ENCODE measurements at places on chromosomes 5 and 9.
A peak's percentile ranks its signal among the peaks of the same experiment; 100 is the strongest.

DNA sequence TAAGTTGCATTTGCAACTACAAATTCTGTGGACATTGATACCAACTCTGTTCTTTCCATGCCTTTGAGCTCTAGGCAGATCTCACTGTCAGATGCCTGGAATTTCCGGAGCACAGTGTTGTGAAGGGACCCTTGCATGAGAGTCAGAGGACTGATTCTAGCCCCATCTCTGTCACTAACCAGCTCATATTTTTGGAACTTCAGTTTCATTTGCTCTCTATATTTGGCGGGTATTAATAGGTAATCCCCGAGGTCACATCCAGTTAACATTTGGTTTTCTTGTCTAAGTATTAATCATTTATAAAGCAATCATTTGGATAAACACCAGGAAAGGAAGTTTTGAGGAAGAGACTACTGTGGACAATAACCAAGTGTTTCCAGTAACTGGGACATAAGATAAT, 115.7 kb downstream of the MAN2A1 start:
- no peak overlapping the region for H3K4me3 ChIP-seq
- H3K27ac ChIP-seq, result no peak overlapping the region
- DNase-seq, result no peak
- H3K27me3 ChIP-seq, result no peaks in the 10 kb centered on the region
- H3K4me1 ChIP-seq, result no peaks in the 10 kb centered on the region
- H3K36me3 ChIP-seq, result peaks cover 39% of the 10 kb centered on the region

DNA sequence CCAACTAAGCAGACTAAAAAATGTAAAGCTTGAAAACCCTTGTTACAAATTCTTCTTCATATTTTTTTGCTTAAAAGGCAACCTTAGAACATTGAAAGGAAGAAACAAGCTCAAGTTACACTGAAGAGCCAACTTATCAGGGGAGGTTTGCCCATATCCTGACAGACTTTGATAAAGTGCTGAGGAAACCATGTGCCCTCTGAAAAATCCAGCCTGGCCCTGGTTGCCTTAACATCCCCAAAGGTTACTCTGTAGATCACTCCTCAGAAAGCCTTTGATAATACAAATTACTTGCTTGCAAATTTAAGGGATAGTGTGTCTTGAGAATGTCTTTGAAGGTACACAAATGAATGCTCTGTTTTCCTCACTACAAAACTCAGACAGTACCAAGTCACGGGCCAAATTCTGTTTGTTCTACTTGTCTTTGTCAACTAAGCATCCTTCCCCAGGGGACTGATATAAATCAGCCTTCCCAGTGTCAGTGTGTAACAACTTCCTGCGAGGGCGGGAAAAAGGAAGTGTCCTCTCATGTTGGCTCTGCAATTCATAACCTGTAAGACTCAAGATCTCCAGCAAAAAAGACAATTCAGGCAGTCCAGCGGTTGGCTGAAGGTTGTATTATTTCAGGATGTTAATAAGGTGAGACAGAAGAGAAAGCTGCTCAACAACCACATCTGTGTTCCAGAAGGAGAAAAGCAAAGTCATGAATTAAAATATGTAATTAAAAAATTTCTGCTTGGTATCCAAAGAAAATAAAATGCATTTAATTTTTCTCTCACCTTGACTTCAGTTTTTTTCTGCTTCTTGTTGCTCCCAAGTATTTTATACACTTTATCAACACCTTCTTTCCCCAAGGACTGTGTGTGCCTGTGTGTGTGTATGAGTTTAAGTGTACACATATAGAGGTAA, 199.9 kb downstream of the PIK3R1 start:
- peak overlapping the region; percentile 65 for H3K27ac ChIP-seq
- DNase-seq, result peak; percentile 61
- H3K4me1 ChIP-seq, result peaks cover 24% of the 10 kb centered on the region
- no peaks in the 10 kb centered on the region for H3K27me3 ChIP-seq
- no peaks in the 10 kb centered on the region for H3K36me3 ChIP-seq

GRCh38 chr5:150782850-150783249, 4.3 kb downstream of the SMIM3 start:
- H3K4me3 ChIP-seq, result peak overlapping the region; percentile 42
- peaks cover 71% of the 10 kb centered on the region for H3K4me1 ChIP-seq
- no peak for DNase-seq
- peaks cover 10% of the 10 kb centered on the region for H3K36me3 ChIP-seq
- no peaks in the 10 kb centered on the region for H3K27me3 ChIP-seq
- peak overlapping the region; percentile 91 for H3K27ac ChIP-seq

GRCh38 chr9:128833696-128834095, 4.1 kb upstream of the SPOUT1 start:
- H3K4me1 ChIP-seq, result peaks cover 13% of the 10 kb centered on the region
- no peak overlapping the region for H3K27ac ChIP-seq
- no peak for DNase-seq
- peaks cover 15% of the 10 kb centered on the region for H3K36me3 ChIP-seq
- no peaks in the 10 kb centered on the region for H3K27me3 ChIP-seq

DNA sequence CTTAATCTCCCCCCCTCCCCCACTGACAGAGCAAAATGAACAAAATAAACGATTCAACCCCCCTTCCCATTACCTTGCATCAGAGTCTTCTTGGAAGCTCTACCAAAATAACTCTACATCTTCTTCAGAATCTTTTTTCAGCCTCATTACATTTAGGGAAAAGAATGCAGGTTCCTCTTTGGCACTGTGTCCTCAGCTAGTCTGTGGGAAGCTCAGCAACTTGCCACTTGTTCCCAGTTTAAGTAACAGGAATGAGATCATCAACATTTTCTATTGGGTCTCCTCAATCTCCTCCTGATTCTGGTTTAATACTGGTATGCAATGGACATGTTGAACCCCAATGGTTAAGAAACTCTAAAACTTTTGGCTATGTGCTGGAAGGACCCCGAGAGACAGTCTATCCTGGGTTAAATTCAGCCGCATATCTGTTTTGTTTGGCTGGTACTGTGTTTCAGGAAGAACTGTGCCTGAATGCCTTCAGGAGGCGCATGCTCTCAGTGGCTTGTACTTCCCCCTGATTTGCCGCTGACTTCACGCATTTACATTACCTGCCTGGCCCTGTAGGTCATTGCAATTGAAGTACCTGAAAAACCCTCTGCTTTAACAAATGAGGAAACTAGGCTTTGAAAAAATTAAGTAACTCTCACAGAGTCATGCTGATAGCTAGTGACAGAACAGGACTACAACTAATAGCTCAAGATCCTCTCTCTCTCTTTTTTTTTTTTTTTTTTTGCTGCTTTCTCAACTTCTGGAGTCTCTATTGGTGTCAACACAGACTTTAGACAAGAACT, 78.1 kb upstream of the HMHB1 start:
- no peak overlapping the region for H3K4me3 ChIP-seq
- no peak overlapping the region for H3K27ac ChIP-seq
- H3K36me3 ChIP-seq, result no peaks in the 10 kb centered on the region
- H3K4me1 ChIP-seq, result no peaks in the 10 kb centered on the region

DNA sequence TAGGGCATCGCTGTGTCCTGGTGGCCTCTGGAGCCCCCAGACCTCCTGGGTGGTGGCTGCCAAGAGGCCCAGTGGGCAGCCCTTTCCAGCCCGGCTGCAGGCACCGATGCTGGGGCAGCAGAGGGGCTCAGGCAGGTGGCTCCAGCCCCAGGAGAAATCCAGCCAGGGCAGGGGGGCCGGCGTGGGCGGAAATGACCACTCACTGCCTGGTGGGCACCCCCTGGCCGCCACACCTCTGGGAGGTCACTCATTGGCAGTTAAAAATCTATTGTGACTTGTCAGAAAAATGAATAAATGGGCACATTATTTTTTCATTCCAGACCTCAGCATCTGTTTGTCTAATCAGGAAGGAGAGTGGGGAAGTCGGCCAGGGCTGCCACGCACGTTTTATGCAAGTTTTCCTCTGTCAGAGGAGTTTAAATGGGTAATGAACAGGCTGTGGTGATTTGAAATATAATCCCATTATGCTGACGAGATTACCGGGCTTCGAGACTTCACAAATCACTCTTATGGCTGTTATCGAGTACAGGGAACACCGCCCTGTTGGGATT, 171.9 kb downstream of the GAPVD1 start:
- no peaks in the 10 kb centered on the region for H3K4me1 ChIP-seq
- no peak for DNase-seq
- H3K27me3 ChIP-seq, result no peaks in the 10 kb centered on the region
- H3K27ac ChIP-seq, result no peak overlapping the region
- peaks cover 7% of the 10 kb centered on the region for H3K36me3 ChIP-seq

DNA sequence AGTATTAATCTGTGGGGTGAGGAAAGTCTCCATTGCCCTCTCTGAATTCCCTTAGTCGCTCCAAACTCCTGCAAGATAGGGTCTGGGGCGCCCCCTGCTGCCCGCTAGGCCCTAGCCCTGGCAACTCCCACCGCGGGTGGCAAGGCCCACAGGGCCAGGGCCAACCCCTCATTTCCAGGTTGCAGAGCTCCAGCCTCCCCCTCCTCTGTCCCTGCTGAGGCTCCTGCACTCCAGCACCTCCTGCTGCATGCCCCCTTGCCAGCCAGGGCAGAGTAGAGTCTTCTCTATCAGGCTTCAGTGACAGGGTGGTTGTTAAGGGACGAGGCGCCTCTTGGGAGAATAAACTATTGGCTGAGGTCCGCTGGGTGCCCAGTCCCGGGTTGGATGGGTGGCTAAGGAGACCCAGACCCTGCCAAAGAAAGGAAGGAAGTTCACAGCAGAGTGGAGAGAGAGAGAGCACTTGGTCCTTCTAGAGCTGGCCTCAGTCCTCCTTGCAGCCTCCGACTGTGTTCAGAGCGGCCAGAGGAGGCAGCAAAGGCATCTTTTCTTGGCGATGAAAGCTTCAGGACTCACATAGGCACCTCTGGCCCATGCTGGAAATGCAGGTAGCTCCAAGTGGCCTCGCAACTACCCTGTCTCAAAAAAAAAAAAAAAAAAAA, 45.6 kb downstream of the SAR1B start:
- peaks cover 4% of the 10 kb centered on the region for H3K4me1 ChIP-seq
- no peak overlapping the region for H3K4me3 ChIP-seq
- no peaks in the 10 kb centered on the region for H3K27me3 ChIP-seq
- no peak overlapping the region for H3K27ac ChIP-seq
- DNase-seq, result peak; percentile 86

DNA sequence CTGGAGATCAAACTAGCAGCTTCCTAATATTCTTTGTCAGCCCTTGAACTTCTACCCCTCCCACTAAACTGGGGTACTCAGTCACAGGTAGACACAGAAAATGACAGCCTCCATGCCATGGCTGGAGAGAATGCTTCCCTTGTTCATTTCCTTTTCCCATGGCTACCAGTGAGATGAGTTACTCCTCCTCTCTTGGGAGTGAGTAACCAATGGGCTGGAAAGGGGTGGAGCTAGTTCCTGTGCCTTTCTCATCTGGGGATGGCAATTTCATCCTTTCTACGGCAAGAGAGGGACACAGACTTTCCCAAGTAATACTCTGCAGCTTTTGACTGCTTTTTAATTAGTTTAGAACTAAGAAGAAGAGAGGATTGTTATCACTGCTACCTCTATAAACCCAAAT, 1045.6 kb upstream of the WWC1 start:
- no peak overlapping the region for H3K4me3 ChIP-seq
- no peak overlapping the region for H3K27ac ChIP-seq
- H3K27me3 ChIP-seq, result no peaks in the 10 kb centered on the region
- no peaks in the 10 kb centered on the region for H3K4me1 ChIP-seq

DNA sequence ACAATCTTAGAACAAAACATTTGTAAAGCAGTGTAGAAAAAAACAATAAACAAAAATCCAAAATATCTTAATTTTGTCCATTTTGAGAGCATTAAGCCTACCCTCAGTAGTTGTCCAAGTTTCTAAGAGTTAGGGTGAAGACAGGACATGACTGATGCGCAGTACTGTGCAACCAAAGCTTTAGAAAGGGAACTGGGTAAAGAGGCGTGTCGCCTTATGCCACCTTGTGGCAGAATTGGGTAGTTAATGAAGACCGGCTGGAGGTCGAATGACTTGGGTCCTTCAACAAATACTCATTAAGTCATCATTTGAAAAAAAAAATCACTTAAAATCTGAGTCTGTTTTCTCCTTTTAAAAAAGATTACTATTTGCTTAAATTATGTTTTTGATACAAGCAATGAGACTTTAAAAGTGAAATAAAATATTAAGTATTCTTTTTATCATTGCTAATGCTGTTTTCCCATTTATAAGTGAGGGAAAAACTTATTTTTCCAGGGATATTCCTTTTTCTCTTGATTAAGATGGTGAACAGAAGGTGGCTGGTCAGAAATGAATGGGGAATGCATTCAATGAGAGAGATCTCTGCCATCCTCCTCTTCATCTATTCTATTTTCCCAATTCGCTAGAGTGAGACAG, 3.5 kb upstream of the RNF20 start:
- no peaks in the 10 kb centered on the region for H3K27me3 ChIP-seq
- no peak overlapping the region for H3K4me3 ChIP-seq
- DNase-seq, result peak; percentile 68
- H3K36me3 ChIP-seq, result peaks cover under 1% of the 10 kb centered on the region
- H3K27ac ChIP-seq, result no peak overlapping the region
- H3K4me1 ChIP-seq, result peaks cover 17% of the 10 kb centered on the region
